DMS79 treated with DMSO at 0.1 percent for 48 hours (cell line): ENCODE measurements at places on chromosomes 13 and 19.

- DNase-seq, result no peak
Observed at GRCh38 chr13:48715977-48716376, 62.2 kb downstream of the CYSLTR2 start.

- no peak for DNase-seq
Observed at GRCh38 chr19:48059331-48059730, 15.5 kb upstream of the CABP5 start.

DNA sequence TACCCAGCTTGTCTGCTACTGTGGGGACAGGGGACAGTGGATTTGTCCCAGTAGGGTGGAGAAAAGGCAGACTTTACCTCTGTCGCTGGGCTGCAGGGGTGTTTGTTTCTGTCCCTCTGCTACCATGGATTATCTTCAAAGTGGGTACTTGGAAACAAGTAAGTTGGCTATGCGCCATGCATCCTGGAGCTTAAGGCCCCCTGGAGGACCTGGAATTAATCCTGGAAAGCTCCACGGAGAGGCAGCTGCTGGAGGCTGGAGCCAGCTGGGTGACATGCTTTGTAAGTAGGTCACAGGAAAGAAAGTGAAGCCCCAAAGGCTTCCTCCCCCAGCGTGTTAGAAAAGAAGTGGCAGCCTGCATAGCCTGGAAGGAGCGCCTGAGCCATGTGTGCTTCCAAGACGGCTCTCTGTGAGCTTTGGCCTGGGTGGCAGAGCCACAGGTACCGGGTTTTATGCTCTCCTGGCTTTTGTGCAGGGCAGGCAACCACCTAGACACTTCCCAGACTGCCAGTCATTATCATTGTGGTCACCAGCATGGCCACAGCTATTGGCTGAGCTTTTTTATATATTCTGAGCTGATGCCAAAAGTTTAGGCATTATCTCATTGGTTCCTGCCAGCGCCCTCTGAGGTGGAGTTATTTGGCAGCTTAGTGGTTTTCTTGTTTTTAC, 9.5 kb downstream of the B3GLCT start:
- DNase-seq, result peak; percentile 91

GRCh38 chr13:30870916-30871587, 35.0 kb upstream of the MEDAG start:
- DNase-seq, result no peak
